CD4-positive, CD25-positive, alpha-beta regulatory T cell (primary cell): ENCODE measurements at places on chromosomes 5 and 9.

DNA sequence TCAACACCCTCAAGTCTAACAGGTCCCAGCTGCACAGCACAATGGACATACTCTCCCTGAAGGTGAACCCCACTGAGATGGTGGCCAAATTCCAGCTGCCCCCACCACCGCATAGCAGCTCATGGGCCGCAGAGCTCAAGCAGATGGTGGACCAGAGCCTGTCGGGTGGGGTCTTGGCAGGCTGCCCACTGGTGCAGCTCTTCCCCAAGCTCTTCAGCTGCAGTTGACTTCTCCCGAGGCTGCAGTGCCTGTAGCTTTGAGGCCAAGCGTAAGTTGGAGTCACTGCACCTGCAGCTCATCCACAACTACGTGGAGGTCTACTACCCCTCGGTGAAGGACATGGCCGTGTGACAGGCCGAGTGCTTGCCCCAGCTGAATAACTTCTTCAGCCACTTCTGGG lies 56.6 kb upstream of the SPTLC1 start:
- no peak for DNase-seq

GRCh38 chr9:106075960-106076327 lies 381.6 kb downstream of the TMEM38B start:
- DNase-seq, result no peak

GRCh38 chr9:125674981-125675973 lies 31.7 kb downstream of the MAPKAP1 start:
- DNase-seq, result no peak

- DNase-seq, result no peak
Measured at GRCh38 chr5:153456354-153456753, 34.1 kb upstream of the GRIA1 start.

DNA sequence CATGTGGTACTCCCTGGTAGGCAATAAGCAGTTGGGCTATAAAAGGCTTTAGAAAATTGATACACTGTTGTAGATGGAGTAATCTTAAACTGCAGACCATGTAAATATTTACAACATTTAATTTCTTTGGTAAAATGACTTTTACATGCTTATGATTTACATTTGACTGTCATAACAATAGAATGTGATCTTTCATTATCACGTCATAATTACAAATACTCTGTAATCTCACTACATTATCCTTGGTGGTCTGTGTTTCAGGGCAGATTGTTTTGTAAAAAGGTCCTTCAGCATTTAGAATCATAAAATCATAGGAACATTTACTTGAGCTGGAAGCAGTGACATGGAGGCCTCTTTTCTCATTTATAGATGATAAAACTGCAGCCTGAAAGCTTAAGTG lies 73.3 kb upstream of the PRRC1 start:
- DNase-seq, result no peak

DNA sequence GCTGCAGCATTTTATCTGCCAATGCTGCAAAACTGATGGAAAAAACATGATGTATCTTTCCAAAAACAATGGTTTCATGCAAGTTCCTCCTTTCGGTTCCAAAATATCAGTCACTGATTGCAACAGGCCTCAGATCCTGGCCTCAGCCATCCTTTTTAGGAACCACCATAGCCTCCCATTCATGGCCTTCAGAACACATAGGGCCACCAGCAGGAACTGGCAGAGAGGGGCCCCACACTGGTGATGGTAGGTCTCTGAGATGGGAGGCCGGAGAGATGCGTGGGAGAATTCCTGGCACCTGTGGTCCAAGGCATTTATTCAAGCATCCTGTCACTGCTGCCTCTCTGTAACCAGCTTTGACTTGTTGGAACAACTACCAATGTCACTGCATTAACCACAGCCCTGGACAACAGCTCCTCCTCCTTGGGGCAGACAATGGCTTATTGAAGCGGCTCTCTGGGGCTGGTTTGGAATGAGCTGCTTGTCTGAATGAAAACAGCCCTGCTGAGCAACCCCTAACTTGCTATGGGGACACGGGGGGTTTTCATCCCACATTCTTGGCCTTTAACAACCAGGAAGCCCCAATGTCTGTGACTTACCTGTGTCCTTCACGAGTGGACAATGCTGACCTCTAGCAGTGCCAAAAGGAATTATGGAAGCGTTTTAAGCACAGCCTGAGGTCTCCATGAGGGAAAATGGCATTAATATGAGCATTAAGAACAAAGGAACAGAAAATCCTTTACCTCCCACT lies 108.1 kb downstream of the LHFPL2 start:
- no peak for DNase-seq

DNA sequence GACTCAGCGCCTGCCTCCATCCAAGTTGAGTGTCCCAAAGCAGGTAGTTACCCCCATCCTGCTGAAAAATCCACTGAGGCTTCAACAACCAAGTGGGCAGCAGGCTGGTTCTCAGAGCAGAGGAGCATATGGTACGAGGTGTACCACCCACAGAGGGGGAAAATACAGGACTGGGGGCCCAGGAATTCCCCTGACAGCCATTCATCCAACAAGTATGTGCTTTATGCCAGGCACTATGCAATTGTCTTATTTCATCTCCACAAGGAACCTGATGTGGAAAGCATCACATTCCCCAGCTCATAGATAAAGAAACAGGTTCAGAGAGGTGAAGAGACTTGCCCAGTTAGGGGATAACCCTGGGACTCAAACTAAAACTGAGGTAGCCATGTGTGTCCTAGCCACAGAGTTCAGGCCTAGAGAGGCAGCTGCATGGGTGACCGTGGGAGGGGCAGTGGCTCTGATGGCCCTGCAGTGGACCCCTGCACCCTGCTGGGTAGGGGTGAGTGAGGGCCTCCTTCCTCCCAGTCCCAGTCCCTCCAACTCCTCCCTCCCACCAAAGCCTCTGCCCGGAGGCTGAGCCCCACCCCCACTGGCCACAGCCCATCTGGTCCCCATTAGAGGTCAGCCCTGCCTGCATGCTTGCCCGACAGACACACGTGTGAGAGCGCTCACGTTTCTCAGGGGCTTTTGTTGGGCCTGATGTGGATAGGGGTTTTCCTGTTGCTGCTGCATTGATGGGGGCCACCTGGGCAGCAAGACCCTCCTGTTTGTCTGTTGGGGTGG lies 11.5 kb downstream of the PDLIM4 start:
- no peak for DNase-seq

- no peak for DNase-seq
Measured at GRCh38 chr5:149632311-149633251, 51.3 kb downstream of the ARHGEF37 start.

GRCh38 chr9:94827584-94828304 lies 101.2 kb downstream of the AOPEP start:
- DNase-seq, result no peak

GRCh38 chr9:105637787-105638395 lies 24.4 kb upstream of the TAL2 start:
- DNase-seq, result no peak

- DNase-seq, result no peak
Measured at GRCh38 chr5:134092875-134093274, 21.6 kb upstream of the TCF7 start.

DNA sequence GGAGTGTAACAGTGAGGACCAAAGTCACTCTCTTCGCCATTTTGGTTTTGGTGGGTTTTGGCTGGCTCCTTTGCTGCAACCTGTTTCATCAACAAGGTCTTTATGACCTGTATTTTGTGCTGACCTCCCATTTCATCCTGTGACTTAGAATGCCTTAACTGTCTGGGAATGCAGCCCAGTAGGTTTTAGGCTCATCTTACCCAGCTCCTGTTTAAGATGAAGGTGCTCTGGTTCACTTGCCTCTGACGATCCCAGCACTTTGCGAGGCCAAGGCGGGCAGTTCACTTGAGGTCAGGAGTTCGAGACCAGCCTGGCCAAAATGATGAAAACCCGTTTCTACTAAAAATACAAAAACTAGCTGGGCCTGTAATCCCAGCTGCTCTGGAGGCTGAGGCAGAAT lies 1.8 kb upstream of the CKS2 start:
- no peak for DNase-seq

DNA sequence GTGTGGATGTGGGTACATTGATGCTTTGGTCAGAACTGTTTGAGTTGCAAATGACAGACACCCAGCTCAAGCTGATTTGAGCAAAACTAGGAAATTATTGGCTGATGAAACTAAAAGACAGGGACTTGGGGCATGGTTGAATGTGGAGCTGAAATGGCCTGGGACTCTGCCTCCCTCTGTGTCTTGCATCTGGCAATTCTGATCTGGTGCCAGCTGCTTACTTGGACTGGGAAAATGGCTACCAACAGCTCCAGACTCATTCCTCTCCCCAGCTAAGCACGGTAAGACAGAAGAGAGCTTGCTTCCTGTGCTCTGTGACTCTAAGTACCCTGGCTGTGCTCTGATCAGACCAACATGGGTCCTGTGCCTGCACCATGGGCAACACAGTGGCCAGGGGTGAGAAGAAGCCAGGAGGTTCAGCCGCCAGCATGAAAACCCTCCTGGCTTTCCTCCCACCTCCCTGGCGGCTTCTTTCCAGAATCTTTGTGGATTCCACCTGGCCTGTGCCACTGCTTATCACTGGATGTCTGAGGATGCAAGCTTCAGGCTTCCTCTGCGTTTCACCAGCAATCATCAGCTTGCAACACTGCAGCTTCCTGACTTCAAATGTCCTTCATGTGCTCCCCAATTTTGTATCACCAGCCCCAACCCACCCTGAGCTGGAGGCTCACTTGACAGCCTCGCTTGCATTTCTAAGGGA lies 44.1 kb downstream of the C5orf15 start:
- no peak for DNase-seq

DNA sequence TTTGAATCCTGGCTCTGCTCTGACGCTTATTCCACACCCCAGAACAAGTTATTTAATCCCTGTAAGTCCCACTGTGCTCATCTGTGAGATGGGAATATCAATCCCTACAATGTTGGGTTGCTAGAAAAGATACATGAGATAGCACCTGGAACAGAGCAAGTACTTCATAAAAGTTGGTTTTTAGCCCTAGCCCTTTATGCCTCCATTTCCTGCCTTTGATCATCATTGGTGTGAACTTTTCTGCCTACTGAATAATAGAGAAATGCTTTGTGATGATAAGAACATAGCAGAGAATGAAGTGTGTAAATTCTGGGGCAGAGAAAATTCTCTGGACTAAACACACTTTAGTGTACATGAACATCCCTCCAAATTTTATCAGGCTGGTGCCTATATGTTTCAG lies 90.3 kb upstream of the RANBP6 start:
- DNase-seq, result no peak

GRCh38 chr9:113163001-113163400 lies 12.2 kb downstream of the SLC31A2 start:
- DNase-seq, result no peak

DNA sequence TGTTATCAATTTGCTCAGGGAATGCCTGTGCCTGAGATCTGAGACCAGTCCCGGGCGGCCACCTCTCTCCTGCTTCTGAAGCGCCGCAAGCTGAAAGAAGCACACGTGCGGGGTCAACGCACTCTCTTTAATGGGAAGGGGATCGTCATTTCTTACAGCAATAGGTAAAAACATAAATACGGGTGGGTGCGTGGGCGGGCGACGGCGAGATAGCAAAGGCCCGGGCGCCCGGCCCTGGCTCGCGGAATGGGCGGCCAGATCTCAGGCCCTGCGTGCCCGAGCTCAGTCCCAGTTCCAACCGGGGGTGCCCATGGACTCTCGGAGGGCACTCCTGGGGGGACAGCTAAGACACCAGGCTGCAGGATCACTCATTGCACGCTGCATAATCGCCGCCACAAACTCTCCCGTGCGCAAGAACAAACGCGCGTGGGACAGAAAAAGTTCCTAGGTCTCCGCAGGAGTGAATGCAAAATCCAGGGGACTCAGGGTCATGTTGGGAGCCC lies 3.0 kb downstream of the NKX2-5 start:
- DNase-seq, result no peak

- DNase-seq, result peak; percentile 24
Measured at GRCh38 chr5:157917899-157918809, 59.2 kb upstream of the CLINT1 start.

GRCh38 chr9:111838439-111838838 lies 43.7 kb upstream of the SHOC1 start:
- no peak for DNase-seq

DNA sequence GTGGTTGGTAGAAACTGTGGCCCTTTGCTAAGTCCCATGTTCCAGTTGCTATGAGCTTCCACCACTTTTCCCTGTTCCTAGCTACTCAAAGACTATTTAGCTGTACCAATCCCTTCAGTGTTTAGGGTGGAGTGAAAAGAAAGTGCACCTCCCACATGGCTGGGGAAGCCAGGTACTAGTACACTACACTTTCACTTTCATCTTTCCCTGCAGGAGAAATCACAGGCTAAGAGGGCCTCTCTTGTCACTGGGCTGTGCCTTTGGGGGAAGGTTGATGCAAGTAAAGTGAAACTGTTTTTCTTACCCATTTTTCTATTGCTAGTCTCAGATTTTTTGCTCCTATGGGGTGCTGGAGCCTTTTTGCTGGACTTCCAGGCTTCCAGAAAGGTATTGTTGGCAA lies 33.5 kb upstream of the CKS2 start:
- peak; percentile 57 for DNase-seq

GRCh38 chr5:96961053-96961452 lies 25.2 kb downstream of the LNPEP start:
- peak; percentile 77 for DNase-seq

GRCh38 chr9:114343471-114344187 lies 14.0 kb downstream of the ORM2 start:
- no peak for DNase-seq

DNA sequence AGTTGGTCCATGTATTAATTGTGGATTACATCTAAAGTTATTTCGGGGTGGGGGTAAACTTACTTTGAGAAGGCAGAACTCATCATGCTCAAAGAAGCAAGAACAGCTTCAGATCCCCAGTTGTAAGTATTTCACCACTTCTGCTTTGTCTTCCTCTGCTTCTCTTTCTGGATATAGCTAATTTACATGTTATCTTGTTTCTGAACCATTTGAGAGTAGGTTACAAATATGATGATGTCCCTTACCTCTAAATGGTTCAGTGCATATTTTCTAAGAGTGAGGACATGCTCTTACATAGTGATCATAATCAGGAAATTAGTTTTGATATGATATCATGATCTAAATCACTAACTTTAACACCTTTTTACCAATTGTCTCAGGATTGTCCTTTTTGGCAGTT lies 11.9 kb downstream of the TRIO start:
- DNase-seq, result no peak

DNA sequence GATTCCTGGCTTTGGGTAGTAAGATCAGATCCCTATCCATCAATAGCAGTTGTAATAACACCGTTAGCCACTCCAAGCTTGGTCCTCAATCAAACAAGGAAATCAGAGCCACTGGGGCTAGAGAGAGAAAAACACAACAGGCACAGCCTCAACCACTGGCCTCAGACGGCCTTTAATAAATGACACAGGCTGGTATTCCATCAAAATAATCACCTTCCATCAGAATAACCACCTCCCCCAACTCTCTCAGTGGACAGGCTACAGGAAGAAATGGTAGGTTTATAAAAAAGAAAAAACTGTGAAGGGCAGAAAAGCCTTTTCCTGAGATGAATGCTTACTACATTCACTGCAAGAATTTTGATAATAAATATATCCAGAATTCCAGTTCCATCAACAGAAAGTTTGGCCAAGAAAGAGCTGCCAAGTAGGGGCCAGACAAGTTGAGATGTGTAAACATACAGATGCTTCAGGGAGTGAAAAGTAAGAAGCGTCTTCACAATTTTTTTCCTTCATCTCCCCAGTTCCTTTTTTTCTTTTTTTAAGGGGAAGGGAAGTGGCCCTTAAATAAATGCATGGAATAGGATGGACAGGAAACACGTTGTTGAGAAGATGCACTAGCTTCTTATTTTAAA lies 5.5 kb downstream of the FOXD1 start:
- DNase-seq, result no peak

GRCh38 chr5:82808960-82809359 lies 268.2 kb downstream of the TMEM167A start:
- DNase-seq, result no peak
